ENCODE measurements at places on chromosomes 2 and 18. TPM values are rescaled to one million over a fixed set of nuclear protein-coding genes. Genes with fewer than 3 reads are reported as not detected.
A peak's percentile ranks its signal among the peaks of the same experiment; 100 is the strongest.

- H3K27ac ChIP-seq, result no peak overlapping the region
- no peak for DNase-seq
- peaks cover 4% of the 10 kb centered on the region for H3K4me1 ChIP-seq
- peaks cover 5% of the 10 kb centered on the region for H3K27me3 ChIP-seq
These were observed 96.4 kb downstream of the CMPK2 start for GRCh38 chr2:6769346-6769745.

DNA sequence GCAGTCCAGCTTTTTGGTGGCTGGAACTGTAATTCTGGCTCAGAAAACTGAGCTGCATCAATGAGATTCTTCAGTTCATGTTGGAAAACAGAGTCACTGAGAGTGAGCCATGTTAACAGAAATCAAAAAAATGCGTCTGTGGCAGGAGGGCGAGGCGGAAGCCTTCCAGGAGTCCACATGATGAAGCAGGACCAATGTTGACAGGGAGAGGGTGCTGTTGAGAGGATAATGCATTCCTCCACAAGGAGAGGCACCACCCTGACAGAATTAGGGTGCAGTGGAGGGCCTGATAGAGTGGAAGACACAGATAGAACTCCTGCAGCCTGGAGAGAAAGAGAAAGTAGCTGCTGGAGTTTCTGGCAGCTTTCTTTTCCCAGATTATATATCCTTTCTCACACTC, 111.5 kb downstream of the MGAT5 start:
- H3K4me1 ChIP-seq, result peaks cover 3% of the 10 kb centered on the region
- no peak overlapping the region for H3K27ac ChIP-seq
- no peak overlapping the region for H3K4me3 ChIP-seq
- DNase-seq, result no peak

- H3K4me1 ChIP-seq, result peaks cover 8% of the 10 kb centered on the region
- peak; percentile 80 for DNase-seq
These were observed 180.0 kb upstream of the TPO start for GRCh38 chr2:1233281-1233680.

- no peaks in the 10 kb centered on the region for H3K4me1 ChIP-seq
- H3K36me3 ChIP-seq, result no peaks in the 10 kb centered on the region
- DNase-seq, result no peak
- H3K27me3 ChIP-seq, result no peaks in the 10 kb centered on the region
- no peak overlapping the region for H3K27ac ChIP-seq
These were observed 2.3 kb upstream of the ACTG2 start for GRCh38 chr2:73890301-73891092.

- no peak for DNase-seq
- H3K27me3 ChIP-seq, result no peaks in the 10 kb centered on the region
- no peak overlapping the region for H3K4me3 ChIP-seq
- H3K36me3 ChIP-seq, result no peaks in the 10 kb centered on the region
- no peak overlapping the region for H3K27ac ChIP-seq
- peaks cover 24% of the 10 kb centered on the region for H3K4me1 ChIP-seq
These were observed 17.5 kb downstream of the UXS1 start for GRCh38 chr2:106176446-106177099.

- no peaks in the 10 kb centered on the region for H3K4me1 ChIP-seq
- H3K27ac ChIP-seq, result no peak overlapping the region
- no peaks in the 10 kb centered on the region for H3K27me3 ChIP-seq
- DNase-seq, result no peak
- peaks cover 7% of the 10 kb centered on the region for H3K36me3 ChIP-seq
These were observed 28.2 kb downstream of the OSBPL1A start for GRCh38 chr18:24369426-24369825.

- no peak overlapping the region for H3K4me3 ChIP-seq
- no peak overlapping the region for H3K27ac ChIP-seq
- no peaks in the 10 kb centered on the region for H3K4me1 ChIP-seq
- DNase-seq, result no peak
- H3K27me3 ChIP-seq, result no peaks in the 10 kb centered on the region
These were observed 154.8 kb downstream of the LAMA1 start for GRCh38 chr18:6962571-6963451.

The MBP gene
- 78.9 TPM for total RNA-seq
